DMS153 (cell line): ENCODE measurements at places on chromosomes 2 and 18.
A peak's percentile ranks its signal among the peaks of the same experiment; 100 is the strongest.

- DNase-seq = no peak
These were observed 102.1 kb downstream of the ATAD2B start for GRCh38 chr2:23824777-23825212.

DNA sequence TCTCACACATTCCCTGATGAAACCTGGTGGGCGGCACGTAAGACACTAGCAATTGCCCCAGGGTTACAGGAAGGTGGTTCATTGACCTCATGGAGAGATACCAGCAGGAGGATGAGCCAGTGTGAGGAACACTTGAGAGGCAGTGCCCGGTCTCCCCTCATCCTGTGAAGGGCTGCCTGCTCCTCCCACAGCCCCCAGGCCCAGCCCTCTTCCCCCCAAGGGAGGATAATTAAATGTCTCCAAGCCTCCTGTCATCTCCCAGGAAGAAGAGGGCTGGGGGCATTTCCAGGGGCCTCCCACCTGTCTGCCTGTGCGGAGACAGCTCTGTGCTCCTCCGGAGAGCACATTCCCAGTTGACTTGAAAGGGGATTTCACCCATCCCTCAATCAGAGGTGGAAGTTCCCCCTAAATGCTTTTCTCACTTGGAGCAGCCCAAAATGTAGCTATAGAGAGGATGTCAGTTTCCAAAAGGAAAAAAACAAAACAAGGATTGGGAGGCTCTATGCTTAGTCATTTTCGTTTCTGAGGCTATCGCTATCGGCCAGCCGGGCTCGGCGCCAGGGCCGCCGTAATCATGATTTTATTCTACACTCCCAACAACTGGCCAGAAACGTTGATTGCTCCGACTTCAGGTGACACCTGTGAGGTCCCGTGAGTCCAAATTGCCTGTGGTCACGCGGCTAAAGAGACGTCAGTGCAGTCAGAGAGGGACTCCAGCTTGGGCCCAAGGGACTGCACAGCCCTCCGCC lies 7.1 kb downstream of the KCNF1 start:
- DNase-seq = no peak

DNA sequence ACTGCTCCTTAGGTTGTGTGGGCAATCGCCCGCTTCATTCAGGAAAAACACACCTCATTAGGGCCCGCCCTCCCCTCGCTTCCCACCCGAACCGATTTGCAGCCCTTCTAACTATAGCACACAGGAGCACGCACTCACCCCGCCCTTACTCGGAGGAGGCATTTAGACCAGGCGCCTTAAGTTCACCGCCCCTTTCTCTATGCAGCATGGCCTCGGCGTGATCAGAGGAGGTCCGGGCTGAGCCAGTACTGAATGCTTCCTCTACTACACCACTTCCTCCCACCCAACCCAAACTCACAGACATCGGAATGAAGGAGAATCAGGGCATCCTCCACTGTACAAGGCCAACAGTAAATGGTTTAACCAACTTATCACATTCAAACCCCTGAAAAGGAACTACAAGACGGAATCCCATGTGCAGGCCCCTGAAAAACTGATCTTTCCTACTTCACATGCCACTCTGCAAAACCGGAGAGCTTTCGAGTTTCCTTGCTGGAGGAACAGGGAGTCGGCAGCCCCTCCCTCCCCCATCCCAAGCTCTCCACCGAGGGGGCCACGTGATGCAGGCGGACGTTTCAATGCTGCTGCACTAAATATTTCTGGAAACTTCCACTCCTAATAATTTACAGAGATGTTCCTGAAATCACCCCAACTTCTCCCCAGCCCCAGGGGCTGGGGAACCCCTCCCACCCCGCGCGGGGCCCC lies 1.4 kb downstream of the XPO1 start:
- DNase-seq = peak; percentile 71

- no peak for DNase-seq
These were observed 287.9 kb upstream of the HNMT start for GRCh38 chr2:137676346-137676745.

- DNase-seq = peak; percentile 21
These were observed 16.6 kb downstream of the NIF3L1 start for GRCh38 chr2:200905618-200906296.

GRCh38 chr18:2293109-2293839 lies 278.0 kb downstream of the METTL4 start:
- no peak for DNase-seq

DNA sequence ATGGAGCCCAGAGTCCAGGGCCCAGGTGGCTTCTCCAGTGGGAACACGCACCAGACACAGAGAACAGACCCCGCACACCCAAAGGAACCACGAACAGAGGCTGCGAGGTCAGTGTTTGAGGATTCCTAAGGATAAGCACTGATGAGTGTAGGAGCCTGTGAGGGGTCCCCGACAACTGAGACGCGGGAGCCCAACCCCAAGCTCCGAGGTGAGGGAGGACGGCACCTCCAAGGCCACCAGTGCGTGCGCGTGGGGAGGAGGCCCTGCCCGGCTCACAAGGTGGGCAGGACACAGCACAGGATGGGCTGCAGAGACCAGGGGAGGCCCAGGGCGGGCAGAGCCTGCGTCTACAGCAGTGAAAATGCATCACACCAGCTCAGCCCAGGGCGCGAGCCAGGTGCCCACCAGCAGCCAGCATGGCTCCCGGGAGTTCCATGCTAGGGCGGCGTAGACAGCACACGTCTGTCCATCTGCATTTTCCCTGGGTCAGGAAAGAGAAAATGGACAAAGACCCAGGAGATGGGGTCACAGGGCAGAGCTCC lies 189.1 kb downstream of the EIPR1 start:
- no peak for DNase-seq

GRCh38 chr2:154193246-154193645 lies 321.5 kb downstream of the GALNT13 start:
- DNase-seq = no peak

GRCh38 chr2:10126632-10127026 lies 4.1 kb downstream of the RRM2 start:
- DNase-seq = no peak

GRCh38 chr2:226308986-226309385 lies 490.6 kb downstream of the IRS1 start:
- DNase-seq = no peak

DNA sequence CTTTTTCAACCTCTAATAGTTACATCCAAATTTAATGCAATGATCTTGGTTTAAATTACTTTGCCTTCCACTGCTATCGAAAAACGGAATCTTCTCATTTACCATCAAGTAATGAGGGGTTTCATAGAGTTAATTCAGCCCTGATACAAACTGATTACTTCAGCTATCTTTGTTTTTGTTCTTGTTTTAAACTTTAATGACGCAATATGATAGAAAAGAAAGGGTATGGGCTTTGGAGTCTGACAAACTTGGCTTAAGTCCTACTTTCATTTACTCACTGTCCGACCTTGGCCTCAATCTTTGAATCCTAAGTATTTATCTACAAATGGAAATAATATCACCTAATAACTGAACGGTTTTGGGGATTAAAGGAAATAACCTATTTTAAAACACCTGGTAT lies 16.1 kb downstream of the ADAM17 start:
- no peak for DNase-seq

DNA sequence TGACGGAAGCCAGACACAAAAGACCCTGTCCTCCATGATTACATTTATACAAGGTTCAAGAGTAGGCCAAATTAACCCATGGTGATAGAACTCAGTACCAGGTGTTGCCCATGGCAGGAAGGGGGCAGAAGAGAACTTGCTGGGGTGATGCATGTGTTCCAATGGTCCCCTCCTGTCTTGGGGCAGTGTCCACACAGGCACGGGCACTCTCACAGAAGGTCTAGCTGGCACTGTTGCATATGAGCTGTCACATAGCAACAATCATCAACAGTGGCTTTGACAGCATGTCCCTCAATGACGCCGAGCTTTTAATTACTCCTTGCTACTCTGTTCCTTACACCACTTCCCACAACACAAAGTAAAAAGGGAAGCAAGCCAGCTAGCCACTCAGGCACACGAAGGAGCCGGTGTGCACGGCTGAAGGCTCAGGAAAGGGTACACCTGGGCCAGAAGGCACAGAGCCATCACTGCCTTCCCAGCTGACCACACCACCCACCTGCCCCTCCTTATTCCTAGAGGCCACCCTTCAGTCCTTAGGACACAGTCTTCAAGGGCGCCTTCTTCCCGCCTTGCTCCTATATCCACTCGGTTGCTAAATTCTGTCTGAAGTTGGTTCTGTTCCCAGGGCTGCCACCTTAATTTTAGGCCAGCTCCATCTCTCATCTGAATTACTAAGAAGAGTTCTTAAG lies 28.9 kb downstream of the RPL31 start:
- DNase-seq = no peak

DNA sequence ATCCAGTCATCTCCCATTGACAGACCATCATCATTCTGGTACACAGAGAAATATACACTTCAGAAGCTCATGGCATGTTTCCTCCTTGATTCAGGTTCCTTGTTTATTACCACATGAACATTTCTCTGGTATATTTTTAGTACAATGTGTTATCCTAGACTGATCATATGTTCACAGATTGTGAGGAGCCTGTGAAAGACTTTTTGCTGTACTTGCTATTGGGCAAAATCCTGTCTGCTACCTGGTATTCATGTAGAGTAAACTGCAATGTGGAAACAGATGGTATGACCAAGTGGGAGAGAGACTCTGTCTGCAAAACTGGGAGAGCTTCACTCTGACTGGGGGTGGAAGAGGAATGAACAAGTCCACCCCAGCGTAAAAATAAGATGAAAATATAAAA lies 657.2 kb downstream of the IRS1 start:
- DNase-seq = no peak

GRCh38 chr18:7116792-7117389 lies 706 bp downstream of the LAMA1 start:
- DNase-seq = no peak

GRCh38 chr2:119463990-119464389 lies 32.3 kb downstream of the TMEM37 start:
- DNase-seq = no peak
